NCI-H460 (cell line): ENCODE measurements at places on chromosomes 4 and X.

DNA sequence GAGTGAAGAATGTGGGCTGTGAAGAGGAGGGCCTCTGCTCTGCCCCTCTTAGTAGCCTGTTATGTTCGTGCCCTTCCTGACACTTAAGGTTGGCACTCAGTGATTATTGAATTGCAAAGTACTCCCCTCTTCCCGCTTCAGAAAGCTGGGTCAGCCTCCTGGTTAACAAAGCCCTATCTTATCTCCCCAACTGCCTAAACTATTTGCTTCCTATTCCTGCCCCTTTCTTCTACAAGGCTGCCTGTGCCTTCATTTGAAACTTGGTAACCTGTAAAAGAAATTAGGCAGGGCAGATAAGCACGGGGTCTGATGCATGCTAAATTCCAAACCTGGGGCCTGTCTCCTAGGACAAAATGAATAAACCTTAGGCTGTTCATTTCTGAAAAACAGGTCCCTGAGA lies 23.1 kb upstream of the TMEM150C start:
- no peak for DNase-seq

- no peak for DNase-seq
Observed at GRCh38 chrX:40780951-40781350, 45.6 kb upstream of the MED14 start.

GRCh38 chrX:10112510-10112909 lies 44.3 kb upstream of the CLCN4 start:
- DNase-seq: no peak

DNA sequence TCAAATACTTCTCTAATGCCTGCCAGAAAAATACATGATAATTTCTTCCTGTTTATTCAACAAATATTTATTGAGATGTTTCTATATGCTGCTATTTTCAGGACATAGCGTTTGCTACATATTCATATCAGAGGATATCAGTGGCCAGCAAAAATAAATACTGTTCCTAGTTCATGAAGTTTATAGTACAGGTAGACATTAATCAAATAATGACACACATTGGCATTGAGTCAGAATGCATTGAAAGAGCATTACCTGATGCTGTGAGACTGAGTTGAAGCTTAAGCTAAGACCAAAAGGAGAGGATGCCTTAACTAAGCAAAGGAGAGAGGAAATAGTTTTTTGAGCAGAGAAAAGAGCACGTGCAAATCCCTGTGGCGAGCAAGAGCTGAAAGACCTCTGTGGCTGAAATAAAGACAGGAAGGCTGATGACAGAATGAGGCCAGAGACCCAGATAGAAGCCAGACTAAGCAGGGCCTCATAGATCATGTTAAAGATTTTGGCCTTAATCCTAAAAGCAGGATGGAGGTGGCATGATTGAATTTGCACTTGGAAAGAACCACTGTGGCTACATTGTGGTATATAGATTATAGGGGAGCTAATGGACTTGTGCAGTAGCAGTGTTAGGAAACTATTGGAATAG lies 36.2 kb downstream of the FAM241A start:
- no peak for DNase-seq

- no peak for DNase-seq
Observed at GRCh38 chr4:80305466-80305865, 30.1 kb upstream of the CFAP299 start.

DNA sequence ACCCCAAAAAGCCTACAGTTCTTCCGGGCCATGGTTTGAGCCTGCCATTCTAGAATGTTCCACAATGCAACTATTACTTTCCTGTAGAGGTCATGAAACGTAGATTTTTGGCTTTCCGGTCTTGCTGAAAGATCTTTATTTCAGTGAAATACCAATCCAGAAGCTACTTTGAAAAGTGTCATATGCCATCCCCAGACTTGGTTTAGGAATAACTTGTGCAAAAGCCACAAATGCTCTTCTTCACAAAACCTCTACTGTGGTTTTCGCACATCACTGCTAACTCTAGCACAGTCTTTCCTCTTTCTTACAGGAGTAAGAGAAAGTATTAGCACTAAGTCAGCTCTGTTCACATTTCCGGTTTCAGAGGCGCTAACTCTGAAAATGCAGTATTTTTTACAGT lies 12.7 kb upstream of the CD40LG start:
- no peak for DNase-seq

DNA sequence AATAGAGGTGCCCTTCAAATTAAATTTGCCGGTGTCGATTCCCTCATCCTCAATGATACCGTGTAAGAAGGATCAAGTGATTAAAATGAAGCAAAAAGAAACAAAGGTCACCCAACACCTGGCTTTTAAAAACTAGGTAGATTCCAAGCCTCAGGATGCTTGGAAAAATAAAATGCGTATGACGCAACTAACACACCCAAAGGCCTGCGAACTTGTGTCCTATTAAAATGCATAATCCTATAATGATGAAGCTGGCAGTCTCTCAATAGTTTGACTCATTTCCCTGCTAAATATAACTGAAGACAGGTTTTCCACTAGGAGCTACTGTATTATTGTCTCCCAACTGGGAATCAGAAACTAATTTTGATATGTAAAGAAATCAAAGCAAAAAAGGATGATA lies 263.2 kb downstream of the DHX15 start:
- peak; percentile 69 for DNase-seq

GRCh38 chrX:23993012-23993633 lies 33.9 kb downstream of the KLHL15 start:
- DNase-seq: peak; percentile 6

- peak; percentile 78 for DNase-seq
Observed at GRCh38 chr4:150867148-150867547, 147.9 kb downstream of the LRBA start.

- no peak for DNase-seq
Observed at GRCh38 chr4:93605163-93605562, 223.4 kb upstream of the ATOH1 start.

DNA sequence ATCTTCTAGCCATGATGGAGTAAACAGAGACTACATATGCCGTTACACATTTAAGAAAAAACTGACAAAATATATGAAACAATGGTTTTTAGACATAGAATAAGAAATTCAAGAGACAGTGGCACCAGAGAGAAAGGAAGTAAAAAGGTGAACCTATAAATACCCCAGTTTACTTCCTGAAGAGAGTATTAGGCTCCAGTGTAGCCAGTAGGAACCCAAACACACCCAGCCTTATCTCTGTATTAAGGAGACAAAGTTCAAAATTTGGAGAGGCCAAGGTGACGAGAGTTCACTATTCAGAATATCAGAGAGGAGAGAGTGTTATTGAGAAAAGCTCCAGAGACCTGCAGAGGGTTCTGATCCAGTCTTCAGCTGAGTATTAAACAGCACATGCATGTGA lies 119.0 kb downstream of the TET2 start:
- no peak for DNase-seq

DNA sequence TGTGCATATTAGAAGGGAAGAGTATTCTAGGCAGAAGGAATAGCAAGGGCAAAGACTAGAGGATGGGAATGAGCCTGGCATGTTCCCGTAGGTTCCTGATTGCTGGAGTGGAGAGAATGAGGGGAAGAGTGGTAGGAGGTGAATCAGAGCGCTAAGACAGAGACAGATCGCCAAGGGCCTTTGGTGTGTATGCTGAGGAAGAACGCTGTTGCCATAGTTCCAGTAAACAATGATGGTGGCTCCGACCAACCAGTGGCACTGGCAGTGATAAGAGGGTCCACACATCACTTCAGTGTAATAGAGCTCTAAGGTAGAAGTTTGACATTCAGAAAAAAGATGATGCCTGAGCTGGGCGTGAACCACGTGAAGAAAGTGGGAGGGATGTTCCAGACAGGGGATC lies 966 bp downstream of the TBC1D25 start:
- no peak for DNase-seq

DNA sequence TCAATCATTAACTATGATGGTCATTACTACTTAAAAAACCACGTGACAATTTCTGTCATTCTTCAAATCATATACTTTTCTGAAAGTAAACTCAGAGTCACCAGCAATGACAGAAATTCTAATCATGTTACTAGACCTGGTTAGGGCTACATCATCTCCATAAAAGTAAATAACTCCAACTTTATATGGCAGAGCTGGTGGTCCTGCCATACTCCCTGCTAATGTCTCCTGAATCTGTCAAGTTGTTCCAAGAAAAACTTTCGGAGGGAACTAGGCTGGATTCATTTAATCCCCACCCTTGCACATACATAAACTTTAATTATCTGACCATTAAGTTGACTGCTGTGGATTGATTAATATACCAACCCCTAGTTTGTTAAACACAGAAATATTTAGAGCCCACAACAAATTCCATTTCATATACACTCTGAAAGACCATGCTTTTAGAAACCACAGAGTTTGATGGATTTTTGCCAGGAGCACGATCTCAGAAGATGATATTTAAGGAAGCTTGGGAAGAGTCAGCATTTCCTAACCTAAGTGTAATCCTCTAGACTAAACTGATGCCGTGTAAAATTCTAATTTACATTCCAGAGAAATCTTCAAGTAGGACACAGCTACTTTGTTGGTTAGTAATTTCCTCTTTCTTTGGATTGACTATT lies 577.0 kb downstream of the FAT4 start:
- no peak for DNase-seq

GRCh38 chrX:119870626-119871131 lies 854 bp downstream of the RNF113A start:
- no peak for DNase-seq

GRCh38 chr4:109406337-109406931 lies 27.2 kb upstream of the SEC24B start:
- DNase-seq: peak; percentile 47

DNA sequence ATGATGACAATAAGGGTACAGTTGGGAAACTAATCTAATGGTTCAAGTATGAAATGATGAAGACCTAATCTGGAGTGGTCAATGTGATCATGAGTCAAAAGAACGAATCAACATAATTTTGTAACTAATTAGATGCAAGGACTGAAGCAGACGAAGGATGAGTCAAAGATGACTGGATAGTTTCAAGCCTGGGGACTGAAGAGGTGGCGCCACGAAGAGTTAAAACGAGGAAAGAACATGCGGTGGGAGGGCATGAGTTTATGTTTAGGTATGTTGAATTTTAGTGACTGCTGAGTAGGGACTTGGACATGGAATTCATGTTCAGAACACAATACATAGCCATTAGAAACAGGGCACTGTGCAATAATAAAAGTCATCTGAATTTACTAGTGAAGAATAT lies 221.5 kb upstream of the FAM241A start:
- no peak for DNase-seq

- DNase-seq: peak; percentile 30
Observed at GRCh38 chrX:19514791-19515614, at the start of gene MAP3K15. TSS of gene MAP3K15 (minus strand) at chrX:19515508. CDS start at chrX:19515261, 247 bp downstream.

- no peak for DNase-seq
Observed at GRCh38 chr4:169080981-169081380, 70.9 kb upstream of the CBR4 start.

- no peak for DNase-seq
Observed at GRCh38 chr4:124727331-124727890, 14.9 kb upstream of the ANKRD50 start.

GRCh38 chr4:7892212-7893019 lies 47.2 kb downstream of the AFAP1 start:
- no peak for DNase-seq

- DNase-seq: no peak
Observed at GRCh38 chr4:99413140-99413539, 22.0 kb downstream of the ADH7 start.

DNA sequence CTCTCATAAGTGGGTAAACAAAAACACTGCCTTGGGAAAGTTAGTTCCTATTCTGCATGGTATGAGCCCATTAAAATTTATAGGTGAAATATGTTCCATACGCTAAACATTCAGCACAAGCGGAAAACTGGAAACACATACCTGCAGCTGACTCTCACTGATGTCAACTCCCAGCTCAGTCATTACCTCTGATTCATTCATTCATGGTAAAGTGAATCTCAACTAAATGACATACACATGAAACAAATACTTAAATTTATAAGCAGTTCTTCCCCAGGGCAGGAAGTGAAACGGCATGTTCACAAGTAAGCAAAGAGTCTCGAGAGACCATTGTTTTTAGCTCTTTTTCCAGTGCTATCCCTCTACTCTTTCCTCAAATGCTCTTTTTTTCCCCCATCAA lies 1.6 kb downstream of the SLC10A6 start:
- DNase-seq: no peak

DNA sequence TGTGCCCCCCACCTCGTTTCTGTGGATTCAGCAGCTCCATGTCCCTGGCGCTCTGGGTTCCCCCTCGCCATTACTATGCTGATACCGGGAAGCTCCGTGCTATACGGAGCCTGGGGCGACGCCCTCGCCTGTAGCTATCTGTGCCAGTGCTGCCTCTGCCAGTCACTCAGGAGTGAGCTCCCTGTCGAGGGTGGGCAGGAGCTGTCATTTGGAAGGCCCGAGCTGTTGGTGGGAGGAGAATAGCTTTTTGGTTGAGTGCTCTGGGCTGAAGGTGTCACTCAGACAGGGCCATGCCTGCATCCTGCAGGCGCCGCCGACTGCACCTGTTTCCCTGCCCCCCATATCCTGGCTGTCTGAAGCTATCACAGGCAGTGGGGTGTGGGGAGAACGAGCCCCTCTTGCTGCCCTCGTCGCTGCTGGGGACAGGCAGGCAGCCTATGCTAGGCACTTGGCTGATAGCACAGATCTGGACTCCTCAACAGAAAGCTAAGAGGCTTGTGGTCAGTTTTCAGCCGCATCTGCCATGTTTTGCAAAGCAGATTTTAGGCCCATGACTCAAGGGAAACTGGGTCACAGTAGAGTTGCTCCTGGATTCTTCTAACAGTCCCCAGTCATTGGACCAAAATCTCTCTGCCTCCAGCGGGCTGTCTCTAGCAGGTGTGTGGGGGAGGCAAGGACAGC lies 31.8 kb downstream of the CPLX1 start:
- no peak for DNase-seq

GRCh38 chrX:107454302-107454701 lies 4.8 kb downstream of the FRMPD3 start:
- no peak for DNase-seq

- no peak for DNase-seq
Observed at GRCh38 chr4:3475041-3475712, 12.1 kb downstream of the DOK7 start.

GRCh38 chrX:53456254-53456653 lies 22.1 kb upstream of the HSD17B10 start:
- peak; percentile 44 for DNase-seq

- DNase-seq: no peak
Observed at GRCh38 chr4:139266208-139266582, 13.8 kb downstream of the MGARP start.

DNA sequence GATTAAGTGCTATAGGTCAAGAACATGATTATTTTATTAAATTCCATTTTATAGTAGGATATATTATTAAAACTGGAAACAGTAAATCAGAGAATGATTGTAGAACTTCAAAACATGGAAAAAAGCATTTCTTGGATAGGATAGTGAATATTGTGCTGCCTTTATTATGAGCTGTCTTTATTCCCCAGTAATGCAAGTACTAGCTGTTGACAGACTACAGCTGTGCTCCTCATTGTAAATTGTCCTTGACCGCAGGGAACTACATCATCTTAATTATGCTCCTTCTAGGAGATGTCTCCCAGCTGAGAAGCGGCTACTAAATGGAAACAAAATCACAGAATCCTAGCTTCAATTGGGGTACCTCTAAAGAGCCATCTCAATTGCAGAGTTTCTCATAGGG lies 1457.2 kb upstream of the PCDH7 start:
- no peak for DNase-seq

GRCh38 chr4:128810331-128810870 lies 901 bp downstream of the JADE1 start:
- no peak for DNase-seq
